ENCODE measurements at places on chromosomes 3 and 15.

- DNase-seq, result no peak
Measured at GRCh38 chr3:95408464-95408862, 1345.6 kb downstream of the NSUN3 start.

DNA sequence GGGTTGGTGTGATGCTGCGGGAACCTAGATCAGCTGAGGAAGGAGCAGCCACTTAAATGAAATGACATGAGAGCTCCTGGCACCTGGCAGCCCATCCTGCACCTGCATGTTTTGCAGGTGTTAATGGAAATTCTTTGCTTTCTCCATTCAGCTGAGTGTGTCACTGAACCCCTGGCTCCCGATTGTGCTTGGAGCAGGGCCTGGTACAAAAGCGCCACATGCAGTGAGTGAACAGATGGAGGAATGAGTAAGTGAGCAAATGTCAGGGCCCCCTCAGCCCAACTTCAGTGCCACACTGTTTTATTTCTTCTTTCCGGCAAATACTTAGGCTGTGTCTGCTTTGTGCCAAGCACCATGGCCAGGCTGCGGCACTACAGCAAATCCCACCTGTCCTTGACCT, 132.2 kb downstream of the ASB7 start:
- DNase-seq, result no peak

GRCh38 chr3:152768478-152768877, 66.5 kb upstream of the P2RY1 start:
- DNase-seq, result no peak

DNA sequence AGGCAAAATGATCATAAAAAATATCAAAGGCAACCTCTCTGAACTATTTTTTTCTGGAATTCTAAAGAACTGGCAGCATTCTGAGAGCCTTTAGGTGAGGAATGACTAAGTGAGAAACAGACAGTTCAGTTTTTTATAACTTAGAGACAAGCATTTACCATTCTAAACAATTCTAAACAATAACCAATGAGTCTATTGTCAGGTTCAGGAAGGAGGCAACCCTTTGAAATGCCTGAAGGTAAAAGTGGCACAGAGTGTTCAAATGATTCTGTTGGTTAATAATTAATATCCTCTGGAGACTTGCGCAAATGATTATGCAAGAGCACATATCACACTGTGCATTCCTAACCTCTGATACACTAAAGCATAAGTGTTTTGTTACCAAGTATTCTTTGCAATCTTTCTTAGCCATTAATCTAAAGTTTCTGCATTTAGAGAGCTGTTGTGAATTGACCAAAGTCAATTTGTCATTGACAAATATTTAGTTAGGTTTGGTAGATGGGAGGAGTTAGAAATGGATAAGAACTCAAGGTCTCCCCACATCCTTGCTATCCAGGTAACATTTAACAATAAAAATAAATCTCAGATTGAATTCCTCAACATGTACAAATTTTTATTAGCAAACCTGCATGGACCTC, 9.2 kb upstream of the TGFBR2 start:
- no peak for DNase-seq

GRCh38 chr3:56918111-56918568, 116.4 kb upstream of the ARHGEF3 start:
- DNase-seq, result no peak

DNA sequence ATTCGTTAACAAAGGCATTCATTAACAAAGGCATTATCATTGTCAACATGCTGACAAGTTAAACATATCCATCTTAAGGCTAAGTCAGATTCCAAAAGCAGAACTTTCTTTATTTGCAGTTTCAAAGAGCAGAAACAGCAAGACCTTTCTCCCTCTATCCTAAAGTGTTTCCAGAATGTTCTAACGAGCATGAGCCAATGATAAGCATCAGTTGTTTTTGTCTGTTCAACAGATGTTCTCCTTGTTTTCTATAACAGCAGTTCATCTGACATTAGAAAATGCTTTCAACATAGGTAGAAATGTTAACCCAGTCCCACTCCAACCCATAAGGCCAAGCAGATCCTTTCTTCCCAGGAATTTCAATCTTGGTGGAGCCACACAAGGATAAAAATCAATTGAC, 77.6 kb upstream of the POMGNT2 start:
- no peak for DNase-seq

DNA sequence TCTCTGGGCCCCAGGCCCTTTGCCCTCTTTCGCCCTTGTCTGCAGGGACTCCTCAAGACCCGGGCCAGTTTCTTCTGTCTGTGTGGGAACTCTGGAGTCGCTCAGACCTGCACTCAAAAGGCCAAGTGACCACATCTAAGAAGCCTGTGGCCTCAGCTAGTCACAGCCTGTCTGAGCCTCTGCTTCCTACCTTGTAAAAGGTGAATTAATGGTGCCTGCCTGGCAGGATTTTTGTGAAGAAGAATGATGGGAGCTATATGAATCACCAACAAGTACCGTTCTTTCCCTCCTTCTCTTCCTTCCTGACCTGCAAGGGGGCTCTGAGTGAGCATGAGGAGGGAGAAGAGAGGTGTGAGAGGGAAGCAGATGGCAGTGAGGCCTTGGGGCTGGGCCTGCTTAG, 7.5 kb downstream of the PLIN1 start:
- no peak for DNase-seq

DNA sequence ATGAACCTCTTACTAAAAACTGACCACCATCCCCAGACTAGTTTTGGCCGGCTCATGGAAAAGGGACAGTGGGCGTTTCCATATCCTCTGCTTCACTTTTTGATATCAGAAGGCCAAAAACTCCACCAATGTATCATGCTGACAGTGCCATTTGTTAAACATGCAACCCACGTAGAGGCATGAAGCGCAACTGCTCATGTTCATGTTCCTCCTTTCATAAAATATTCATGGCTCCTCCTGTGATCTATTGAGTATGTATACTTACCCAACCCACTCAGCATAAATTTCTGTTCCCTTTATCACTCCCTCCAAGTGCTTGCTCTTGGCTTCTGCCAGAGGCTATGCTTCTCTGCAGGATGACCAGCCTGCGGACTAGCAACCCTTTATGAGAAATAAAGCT, 58.7 kb upstream of the TGFBR2 start:
- DNase-seq, result no peak

- no peak for DNase-seq
Measured at GRCh38 chr3:69976021-69976420, 23.5 kb upstream of the SAMMSON start.

DNA sequence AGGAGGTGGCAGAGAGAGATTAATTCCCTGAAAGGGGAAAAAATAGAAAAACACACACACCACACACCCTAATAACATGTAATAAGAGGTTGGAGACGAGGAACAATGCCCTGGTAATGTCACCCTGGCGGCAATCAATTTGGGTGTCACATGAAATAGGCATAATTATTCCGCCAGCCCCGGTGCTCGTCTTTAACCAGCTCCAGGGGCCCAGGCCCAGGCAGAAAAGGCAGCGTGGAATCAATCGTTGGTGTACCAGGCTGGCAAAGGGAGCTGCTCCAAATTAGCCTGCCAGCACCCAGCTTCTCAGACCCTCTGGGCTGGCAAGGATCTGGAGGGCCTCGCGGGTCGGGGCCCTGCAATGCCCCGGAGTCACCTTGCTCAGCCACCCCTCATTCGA, 5.6 kb downstream of the LINGO1 start:
- DNase-seq, result no peak

DNA sequence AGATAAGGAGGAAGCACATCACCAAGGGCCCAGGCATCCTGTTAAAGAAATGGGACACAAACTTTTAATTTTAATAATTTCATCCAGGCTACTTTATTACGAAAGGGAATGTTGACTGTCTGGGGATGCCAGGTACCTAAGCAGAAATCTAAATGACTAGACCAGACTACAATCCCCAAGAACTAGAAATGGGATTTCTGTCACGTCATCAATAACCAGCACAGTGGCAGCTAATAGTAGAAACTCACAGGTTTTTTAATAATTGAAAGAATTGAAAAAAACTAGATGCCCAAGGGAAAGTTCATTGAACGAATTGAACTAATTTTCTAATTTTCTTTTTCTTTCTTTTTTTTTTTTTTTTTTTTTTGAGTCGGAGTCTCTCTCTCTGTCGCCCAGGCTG, 789.3 kb downstream of the IGSF11 start:
- DNase-seq, result no peak

- no peak for DNase-seq
Measured at GRCh38 chr15:82960766-82961165, 8.2 kb upstream of the HOMER2 start.

- DNase-seq, result no peak
Measured at GRCh38 chr15:76201536-76202255, 109.6 kb downstream of the ETFA start.

GRCh38 chr3:111547631-111548030, 5.6 kb downstream of the CD96 start:
- DNase-seq, result peak; percentile 18

DNA sequence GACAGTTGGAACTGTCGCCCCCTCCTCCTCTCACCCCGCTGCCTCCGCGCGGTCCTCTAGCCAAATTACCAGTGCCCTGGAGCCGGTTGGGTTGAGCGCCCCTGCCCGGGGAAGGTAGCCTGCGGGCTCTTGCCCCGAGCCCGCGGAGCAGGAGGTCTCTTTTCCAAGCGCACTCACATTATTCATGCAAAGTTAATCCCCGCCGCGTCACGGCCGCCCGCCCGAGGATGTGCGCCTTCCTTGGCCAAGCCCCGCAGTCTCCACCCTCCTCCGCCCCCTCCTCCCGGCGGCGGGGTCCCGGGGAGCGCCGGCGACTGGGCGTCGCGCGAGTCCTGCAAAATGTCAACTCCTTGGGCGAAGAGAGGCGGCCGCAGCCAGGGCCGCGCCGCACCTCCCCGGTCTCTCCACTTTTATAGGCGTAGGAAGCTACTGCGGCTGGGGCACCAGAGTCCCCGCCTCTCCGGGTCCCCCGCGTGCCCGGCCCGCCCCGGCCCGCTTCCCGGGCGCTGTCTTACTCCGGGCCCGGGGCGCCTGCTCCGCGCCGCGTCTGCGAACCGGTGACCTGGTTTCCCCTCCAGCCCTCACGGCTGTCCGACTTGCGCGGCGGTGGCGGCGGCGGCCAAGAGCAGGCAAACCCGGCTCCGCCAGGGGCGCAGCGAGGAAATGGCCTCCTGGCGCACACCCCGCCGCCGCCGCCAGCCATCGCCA, at the start of gene THRB:
Gene THRB (minus strand): TSS at position 233 of the 708 bp plus-strand sequence.
- no peak for DNase-seq

- no peak for DNase-seq
Measured at GRCh38 chr3:33278163-33278562, 921 bp downstream of the FBXL2 start.

GRCh38 chr3:82355228-82355627, 593.8 kb upstream of the GBE1 start:
- no peak for DNase-seq

DNA sequence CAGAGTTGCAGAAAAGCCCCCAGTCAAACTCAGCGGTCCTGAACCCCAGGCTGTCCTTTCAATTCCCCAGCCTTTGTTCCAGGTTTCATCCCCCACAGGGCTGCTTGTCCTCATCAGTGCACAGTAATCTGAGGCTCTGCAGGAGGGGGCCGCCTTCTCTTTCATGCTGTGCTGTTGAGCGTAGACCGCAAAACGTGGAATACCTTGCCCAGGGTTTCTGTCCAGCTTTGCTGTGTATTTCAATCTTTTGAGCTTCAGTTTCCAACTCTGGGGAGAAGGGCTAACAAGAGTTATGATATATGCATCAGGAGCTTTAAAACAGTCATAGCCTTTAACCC, 64.8 kb downstream of the FAM43A start:
- DNase-seq, result no peak

- no peak for DNase-seq
Measured at GRCh38 chr15:35838424-35839111, 292.6 kb upstream of the DPH6 start.

DNA sequence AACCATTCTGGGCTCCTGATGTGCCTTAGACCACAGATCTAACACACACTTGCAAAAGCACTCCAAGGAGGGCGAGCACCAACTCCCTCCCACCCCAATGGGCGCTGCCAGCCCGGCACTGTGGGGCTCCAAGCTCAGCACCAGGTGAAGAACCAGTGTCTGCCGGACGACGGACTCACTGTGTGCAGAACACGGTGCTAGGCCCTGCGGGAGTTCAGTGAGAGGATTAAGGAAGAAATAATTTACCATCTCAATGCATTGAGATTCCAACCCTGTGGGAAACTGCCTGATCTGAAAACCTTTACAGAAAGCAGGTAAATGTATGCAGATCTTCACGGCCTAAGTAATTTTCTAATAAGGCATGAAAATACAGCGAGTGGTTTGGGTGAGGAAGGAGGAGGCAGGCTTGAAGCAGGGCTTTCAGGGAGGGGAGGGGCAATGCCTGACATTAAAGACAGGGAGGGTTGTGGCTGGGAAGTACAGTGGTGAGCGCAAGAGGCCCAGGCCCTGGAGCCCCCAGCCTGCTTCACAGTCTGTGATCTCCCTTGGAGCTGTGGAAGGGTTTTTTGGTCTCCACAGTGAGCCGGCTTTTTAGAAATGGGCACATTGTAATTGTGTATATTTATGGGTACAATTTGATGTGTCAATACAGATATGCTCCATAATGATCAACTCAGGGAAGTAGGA, 35.6 kb upstream of the CHRNB4 start:
- DNase-seq, result no peak

DNA sequence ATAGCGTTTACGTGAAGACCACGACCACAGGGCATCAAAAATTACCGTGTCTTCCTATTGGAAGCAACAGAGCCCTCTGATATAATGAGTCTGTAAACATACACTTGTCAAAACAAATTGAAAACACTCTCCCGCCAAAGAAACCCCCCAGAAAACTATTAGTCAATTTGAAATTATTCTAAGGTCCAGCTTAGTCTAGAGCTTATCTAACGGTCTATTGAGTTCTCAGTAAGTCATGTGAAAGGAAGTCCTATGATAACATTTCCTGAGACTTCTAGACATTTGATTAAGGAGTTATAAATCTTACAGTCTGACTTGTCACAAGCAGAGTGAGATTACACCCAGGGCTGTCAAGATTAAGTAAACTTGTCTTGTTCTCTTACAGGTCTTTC, 356.3 kb downstream of the FOXP1 start:
- DNase-seq, result no peak

DNA sequence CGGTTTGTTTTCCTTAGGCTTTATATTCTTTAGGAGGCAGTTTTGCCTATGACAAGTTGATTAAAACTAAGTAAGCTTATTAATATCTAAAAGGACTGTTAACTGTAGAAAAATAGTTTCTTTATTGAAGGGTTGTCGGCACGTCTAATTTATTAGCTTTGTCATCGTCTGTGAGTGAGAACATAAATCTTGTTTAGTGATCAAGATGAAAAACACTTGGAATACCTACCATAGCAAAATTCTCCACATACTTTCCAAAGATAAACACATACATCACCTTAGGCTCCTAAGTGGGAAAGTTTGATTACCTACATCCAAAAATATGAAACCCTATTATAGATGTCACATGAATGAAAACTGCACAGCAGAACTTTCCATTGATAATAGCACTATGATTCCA, 139.1 kb upstream of the BNIP2 start:
- DNase-seq, result no peak

- DNase-seq, result no peak
Measured at GRCh38 chr3:172391592-172392302, 56.5 kb downstream of the GHSR start.

GRCh38 chr3:108907194-108907593, 46.5 kb downstream of the GUCA1C start:
- no peak for DNase-seq

- no peak for DNase-seq
Measured at GRCh38 chr3:181134873-181135272, 145.3 kb upstream of the DNAJC19 start.

All from T-helper 1 cell (primary cell).